Naive thymus-derived CD8-positive, alpha-beta T cell (primary cell): ENCODE measurements at places on chromosomes 7 and 10. TPM values are rescaled to one million over a fixed set of nuclear protein-coding genes. Genes with fewer than 3 reads are reported as not detected.

Gene VAX1
- total RNA-seq, result not detected

DNA sequence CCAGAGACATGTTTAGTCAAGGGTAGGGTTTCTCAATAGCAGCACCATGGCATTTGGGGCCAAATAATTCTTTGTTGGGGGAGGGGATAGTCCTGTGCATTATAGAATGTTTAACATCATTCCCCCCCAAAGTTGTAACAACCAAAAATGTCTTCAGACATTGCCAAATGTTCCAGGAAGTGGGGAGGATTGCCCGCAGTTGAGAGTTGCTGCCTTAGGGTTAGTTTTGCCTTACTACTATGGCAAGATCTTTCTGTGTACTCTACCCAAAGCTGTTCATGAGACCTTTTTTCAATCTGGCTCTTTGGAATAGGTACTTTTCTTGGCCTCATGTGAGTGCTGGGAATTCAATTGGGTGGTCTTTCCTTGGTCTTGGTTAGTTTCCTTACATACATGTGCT, 34.1 kb downstream of the SAMD8 start:
- DNase-seq, result peak; percentile 3

DNA sequence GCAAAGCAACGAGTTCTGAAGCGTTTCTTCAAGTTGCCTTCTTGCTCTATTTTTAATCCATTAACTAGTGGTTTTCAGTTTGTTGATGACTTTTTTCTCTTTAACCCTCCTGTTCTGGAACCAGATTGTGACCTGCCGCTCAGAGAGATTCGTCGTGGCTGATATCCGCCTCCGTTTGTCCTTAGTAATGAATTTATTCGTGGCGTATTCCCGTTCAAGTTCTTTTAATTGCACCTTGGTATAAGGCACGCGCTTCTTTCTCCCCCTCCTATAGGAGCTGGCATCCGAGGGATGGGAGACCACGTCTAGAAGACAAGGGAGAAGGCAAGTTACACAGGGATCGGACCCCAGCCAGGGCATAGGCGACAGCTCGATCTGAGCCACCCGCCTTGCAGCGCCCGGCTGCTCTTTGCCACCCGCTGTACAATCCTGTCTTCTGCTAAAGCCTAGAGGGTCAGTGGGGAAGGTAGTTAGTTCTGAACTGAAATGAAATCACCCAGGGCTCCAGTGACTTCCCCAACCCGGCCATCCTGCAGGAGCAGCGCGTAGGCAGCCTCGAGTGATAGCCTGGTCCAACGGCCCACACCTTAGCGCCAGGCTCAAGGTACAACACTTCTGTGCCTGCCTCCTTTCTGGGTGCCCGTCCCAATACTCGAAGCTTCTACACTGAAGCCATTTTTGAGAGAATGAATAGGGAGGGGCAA, 1.6 kb downstream of the HOXA13 start:
- no peak for DNase-seq

Gene SYCE1
- total RNA-seq, result 0.99 TPM

- DNase-seq, result no peak
These were observed 62.2 kb downstream of the GFRA1 start for GRCh38 chr10:116210588-116211346.

GRCh38 chr10:488081-488932, 201.2 kb downstream of the DIP2C start:
- no peak for DNase-seq
